RCC 7860 (cell line): ENCODE measurements at places on chromosomes 5 and 9.

DNA sequence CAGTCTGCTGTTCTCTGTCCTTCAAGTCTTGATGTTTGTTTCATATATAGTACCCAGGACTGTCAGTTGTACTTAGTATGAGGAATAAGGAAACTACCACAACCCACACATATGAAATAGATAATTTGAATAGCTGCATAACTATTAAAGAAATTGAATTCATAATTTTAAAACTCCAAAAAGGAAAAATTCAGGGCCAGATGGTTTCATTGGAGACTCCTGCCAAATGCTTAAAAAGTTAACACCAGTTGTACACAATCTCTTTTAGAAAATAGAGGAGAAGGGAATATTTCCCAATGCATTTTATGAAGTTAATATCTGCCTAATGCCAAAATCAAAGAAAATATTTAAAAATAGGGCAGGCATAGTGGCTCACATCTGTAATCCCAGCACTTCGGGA, 24.6 kb upstream of the SPIN1 start:
- DNase-seq, result no peak

DNA sequence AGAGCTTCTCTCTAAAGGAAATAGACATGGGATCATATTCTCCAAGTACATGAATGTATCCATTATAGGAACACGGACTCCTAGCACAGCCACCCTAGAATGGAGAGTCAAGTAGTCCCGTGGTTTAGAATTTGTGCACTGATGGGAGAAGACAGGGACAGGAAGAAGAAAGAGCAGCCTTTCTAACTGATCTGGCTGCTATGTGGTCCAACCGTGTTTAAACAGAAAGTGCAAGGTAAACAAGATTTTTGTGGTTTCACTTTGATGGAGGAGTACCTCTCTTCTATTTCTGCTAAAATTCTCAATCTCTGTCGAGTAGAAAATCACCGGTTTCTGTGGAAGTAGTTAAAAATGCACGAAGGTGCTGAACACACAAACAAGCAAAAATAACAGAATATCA, 171.3 kb downstream of the ST8SIA4 start:
- no peak for DNase-seq

DNA sequence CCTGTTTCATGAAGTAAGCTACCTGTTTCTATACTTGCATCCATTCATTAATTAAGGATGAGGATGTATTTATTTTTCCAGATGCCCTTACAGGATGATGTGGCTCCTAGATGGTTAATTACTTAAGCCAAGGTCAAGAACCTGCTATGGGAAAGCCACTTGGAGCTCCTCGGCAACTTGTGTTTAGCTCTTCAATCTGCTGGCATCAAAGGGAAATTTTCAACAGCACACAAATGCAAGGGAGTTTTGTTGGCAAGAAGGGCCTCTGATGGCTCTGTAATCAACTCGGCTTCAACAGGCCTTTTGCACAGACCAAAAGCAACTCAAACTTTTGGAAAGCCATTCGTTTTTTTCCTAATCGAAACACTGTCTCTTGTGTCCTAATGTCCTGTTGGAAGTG, 125.3 kb downstream of the EFNA5 start:
- DNase-seq, result no peak

- DNase-seq, result no peak
Measured at GRCh38 chr9:110479481-110479880, 100.1 kb downstream of the SVEP1 start.

- DNase-seq, result no peak
Measured at GRCh38 chr9:134630861-134631260, 10.7 kb upstream of the COL5A1 start.

- peak; percentile 54 for DNase-seq
Measured at GRCh38 chr9:69122082-69122548, 52.0 kb upstream of the TJP2 start.

- DNase-seq, result no peak
Measured at GRCh38 chr9:124188331-124189110, 69.2 kb upstream of the NEK6 start.

DNA sequence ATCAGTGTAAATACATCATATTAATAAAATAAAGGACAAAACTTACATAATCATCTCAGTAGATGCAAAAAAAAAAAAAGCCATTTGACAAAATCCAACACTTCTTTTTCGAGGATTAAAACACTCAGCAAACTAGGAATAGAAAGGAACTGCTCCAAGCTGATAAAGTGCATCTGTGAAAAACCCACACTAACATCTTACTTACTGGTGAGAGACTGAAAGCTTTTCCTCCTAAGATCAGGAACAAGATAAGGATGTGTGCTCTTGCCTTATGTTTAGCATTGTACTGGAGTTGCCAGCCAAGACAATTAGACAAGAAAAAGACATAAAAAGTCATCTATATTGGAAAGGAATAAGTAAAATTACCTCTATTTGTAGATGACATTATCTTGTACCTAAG, 120.2 kb upstream of the SAP30L start:
- DNase-seq, result no peak

DNA sequence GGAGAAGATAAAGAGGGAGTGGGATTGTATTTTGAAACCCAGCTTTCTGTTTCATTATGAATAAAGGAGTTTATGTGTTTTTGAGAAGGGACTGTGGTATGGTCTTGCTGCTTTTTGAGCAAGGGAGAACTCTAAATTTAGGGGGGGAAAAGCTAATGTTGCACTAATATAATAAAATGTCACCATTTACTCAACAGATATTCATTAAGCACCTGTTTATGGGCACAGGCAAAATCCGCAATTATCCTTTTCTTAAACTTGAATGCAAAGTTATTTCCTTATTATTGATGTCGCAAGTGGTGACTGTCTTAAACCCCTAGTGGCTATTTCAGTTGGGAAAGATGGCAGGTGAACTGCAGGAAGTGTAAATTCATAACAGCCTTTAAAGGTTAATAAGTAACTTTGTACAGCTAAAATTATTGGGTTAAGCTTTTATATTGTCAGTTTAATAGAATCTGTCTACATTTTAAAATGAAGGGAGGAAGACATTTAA, 1.5 kb downstream of the CDC42SE2 start:
- peak; percentile 48 for DNase-seq

GRCh38 chr5:51651476-51651875, 268.2 kb downstream of the ISL1 start:
- DNase-seq, result peak; percentile 76

DNA sequence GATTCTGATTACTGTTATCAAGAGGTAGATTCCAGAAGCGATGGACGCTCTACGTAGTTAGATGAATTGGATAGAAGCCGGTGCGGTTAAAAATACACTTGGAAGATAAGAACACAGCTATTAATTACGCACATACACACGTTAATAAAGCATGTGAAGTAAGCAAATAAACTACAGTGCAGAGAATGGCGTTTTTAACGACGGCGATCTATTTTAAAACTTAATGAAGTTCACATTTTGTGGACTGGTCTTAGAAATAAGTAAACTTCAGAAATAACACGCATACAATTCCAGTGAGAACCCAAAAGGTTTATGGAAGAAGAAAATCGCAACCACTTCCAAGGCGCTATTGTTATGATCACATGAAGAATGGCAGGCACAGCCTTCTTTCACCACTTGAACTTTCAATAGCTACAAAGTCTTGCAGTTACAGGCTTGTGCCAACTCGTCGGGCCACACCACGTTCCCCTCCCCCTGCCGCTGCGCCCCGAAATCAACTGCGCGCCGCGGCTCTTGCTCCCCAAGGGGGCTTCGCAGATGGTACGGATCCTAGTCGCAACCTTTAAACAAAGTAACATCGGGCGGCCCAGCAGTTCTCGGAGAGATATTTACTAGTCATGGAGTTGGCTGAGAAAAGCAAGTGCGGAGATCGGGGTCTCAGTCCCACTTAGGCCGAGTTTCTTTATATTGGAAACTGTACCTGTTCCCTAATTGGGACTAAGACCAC, 866 bp upstream of the SEMA6A start:
- no peak for DNase-seq

- DNase-seq, result no peak
Measured at GRCh38 chr9:120345379-120345778, 234.6 kb downstream of the CDK5RAP2 start.

DNA sequence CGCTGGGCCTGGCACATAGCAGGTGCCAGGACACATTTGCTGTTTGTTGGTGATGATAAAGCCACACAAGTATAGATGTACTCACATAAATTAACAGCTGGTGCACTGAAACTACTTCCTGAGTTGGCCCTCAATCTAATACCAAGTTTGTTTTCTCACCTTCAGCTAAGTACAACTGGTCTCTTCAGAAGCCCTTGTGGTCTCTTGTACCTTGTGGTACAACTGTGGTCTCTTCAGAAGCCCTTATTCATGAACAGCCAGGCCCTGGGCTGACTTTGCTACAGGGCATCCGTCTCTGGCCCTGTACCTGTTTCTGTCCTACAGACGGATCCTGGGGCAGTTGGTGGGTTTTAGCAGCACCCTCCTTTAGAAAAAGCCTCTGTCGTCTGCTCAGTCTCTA, 81.5 kb downstream of the DAB2IP start:
- DNase-seq, result no peak

DNA sequence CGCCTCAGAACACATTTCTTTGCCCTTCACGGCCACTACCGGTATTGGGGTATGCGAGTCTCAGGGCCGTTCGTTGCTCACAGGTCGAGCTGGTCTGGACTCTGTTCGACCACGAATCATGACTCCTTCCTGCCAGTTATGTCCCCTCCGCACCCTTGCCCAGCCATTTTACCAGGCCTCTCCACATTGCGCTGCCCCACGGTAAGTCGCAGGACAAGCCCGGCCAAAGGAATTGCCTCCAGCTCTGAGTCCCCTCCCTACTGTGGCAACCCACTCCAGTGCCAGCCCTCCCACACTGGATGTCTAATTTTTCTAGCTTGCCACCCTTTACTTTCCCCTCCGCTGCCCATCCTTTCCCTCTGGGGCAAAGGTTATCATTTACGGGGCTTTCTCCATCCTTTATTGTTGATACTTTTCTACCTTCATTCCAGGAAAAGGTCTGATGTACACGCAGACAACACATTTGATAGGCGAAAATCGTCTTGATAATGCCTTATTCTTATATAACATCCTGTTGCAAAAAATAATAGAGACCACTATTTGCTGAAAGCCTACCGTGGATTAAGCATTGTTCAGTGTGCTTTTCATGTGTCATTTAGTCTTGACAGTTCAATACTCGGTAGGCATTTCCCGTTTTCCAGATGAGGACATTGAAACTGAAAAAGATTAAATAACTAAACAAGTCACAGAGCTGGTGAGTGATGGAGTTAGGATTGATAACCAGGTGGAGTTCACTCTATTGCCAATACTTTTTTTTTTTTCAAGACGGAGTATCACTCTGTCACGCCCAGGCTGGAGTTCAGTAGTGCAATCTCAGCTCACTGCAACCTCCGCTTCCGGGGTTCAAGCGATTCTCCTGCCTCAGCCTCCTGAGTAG, 958 bp upstream of the HSPA5 start:
- peak; percentile 37 for DNase-seq

GRCh38 chr5:97365163-97365845, 182.3 kb upstream of the RIOK2 start:
- DNase-seq, result no peak

- no peak for DNase-seq
Measured at GRCh38 chr5:22500556-22500955, 352.6 kb downstream of the CDH12 start.

DNA sequence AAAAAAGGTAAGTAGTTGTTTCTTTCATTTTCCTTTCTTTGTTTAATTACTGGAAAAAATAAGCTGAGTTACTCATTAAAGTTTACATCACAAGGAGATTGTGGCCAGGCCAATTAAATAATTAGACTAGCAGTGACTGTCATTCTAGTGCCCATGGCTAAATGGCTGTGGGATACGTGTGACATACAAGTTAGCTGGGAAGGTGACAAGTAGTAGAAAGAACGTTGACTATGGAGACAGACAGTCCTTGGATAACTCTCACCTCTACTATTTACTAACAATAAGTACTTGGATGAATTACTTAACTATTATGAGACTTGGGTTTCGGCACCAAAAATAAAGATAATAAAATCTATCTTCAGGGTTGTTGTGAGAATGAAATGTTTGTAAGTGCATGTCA, 7.0 kb upstream of the LOX start:
- no peak for DNase-seq

DNA sequence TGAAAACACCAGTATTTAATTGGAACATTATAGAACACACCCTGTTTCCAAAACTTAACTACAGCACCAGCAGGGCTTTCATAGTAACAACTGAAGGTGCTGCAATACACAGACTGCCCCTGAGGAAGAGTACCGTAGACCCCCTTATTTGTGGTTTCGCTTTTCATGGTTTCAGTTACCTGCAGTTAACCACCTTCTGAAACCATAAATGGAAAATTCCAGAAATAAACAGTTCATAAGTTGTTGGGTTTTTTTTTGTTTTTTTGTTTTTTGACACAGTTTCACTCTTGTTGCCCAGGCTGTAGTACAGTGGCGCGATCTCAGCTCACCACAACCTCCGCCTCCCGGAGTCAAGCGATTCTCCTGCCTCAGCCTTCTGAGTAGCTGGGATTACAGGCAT, 9.5 kb upstream of the GLDC start:
- no peak for DNase-seq

GRCh38 chr5:179387151-179388110, 42.2 kb upstream of the ADAMTS2 start:
- DNase-seq, result no peak
